ENCODE measurements at places on chromosomes 6 and 20. TPM values are rescaled to one million over a fixed set of nuclear protein-coding genes. Genes with fewer than 3 reads are reported as not detected.

GRCh38 chr6:56525974-56526789, 116.5 kb downstream of the DST start:
- DNase-seq, result no peak

DNA sequence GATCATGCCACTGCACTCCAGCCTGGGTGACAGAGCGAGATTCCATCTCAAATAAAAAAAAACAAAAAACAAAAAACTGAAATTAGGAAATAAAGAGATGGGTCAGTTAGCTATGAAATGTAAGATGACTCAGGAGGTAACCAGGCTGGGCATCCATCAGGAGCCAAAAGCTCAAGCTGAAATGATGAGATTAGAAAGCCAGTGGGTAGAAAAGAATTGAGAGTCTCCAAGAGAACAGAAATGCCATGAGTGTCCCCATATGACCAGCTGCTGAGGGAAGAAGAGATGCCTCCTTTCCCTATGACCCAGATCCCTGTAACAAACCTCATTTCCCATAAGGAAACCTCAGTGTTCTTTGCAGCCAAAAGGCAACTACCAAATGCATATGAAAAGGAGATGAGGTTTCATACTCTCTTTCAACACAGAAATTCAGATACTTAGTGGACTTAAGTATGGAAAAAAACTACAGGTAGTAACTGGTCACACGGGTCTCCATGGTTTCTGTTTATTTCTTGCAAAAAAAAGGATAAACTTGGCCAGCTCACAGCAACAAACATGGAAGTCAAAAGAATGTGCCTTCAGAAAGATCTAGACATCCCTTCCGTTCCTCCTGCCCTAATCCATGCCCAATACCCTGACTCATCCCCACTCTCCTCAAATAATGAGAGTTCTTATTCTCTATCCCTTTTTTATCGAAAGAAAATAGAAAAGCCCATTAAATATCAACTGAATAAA, 8.1 kb downstream of the ARHGAP18 start:
- DNase-seq, result no peak

GRCh38 chr6:24183584-24183983, 57.6 kb downstream of the NRSN1 start:
- DNase-seq, result no peak

Gene GNAS-AS1
- polyA plus RNA-seq, result not detected

- DNase-seq, result peak; percentile 91
These were observed at the start of gene SLC2A10 for GRCh38 chr20:46709459-46710152. SLC2A10 (plus strand) TSS chr20:46709649; CDS start chr20:46709737, 88 bp downstream.

GRCh38 chr6:131821010-131821807, 13.4 kb downstream of the ENPP1 start:
- DNase-seq, result no peak

Gene LGSN
- polyA plus RNA-seq, result 0.03 TPM

DNA sequence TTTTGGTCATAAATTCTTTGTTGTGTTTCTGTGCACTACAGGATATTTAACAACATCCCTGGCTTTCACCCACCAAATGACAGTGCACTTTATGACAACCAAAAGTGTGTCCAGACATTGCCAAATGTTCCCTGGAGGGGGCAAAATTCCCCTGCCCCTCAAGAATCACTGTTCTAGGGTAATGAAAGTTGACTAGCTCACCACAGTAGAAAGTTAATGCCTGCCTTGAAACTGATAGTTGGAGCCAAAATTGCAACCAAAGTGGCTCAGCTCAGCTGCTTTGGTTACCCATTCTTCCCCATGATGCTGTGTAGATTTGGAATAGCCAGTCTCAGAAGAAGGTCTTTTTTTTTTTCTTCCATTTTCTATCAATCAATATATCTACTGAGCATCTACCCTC, 150.6 kb downstream of the RALGAPA2 start:
- no peak for DNase-seq

DNA sequence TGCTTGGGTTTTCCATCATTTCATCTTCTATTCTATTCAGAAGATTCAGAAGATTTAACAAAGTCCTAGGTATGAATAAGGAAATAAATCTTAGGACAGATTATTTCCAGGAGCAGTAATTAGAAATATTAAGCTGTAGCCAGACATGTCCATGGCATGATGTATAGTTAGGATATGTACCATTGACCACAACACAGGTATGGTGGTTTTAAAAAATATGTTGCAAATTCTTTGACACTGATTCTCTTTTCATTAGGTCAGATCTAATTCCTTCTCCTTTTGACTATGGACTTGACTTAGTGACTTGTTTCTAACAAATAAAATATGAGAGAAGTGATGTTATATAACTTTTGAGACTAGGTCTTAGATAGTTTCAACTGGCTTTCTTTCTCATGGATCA, 23.5 kb upstream of the PDE7B start:
- DNase-seq, result no peak

Gene CAP2
- polyA plus RNA-seq, result 5.2 TPM

DNA sequence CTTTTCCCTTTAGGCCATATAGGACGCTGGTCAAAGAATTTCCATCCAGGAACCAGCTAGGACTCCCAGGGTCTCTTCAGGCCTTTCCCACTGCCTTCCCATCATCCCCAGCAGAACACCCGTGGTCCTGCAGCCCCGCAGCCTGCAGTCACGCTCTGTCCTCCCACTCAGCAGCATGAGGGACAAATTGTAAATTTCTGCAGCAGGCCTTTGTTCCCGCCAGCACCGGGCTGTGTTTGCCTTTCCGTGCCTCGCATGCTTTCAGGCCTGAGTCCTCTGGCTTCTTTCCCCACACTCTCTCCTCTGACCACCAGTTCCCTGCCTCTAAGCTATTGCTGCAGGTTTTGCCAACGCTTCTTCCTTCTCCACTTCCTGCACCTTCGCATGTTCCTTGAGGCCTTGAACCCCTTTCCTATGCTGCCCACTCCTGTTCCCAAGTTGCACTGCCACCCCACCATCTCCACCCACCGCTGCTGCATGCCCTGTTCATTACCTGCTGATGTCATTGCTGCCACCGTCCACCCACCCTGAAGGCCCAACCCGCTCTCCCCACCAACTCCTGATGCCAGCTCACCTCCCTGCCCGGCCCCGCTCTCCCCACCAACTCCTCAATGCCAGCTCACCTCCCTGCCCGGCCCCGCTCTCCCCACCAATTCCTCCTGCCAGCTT, 49.8 kb downstream of the RNASET2 start:
- DNase-seq, result no peak

GRCh38 chr6:127518710-127519468, at the start of gene MTCL3:
MTCL3 (minus strand) TSS chr6:127519335.
- DNase-seq, result no peak

GRCh38 chr6:118895261-118895560, 1.3 kb downstream of the ASF1A start:
- no peak for DNase-seq

DNA sequence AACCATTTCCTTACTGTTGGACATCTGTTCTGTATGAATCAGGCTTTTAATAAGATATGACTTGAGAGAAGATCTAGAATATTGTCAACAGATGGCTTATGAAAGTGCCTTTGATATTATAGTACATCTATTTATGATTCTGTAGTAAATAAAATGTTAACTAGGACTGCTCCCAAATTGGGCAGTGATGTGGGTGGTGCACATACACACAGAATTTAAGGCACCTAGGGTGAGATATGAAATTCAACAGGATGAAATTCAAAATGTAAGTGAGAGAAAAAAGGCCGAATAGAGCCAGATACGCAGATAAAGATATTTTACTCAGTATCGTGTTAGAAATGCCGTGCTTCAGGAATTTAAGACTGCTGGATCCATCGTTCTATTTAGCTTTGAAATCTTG, 26.3 kb downstream of the FAM50B start:
- DNase-seq, result no peak

- DNase-seq, result no peak
These were observed 57.1 kb upstream of the AFDN start for GRCh38 chr6:167769408-167770190.

Gene TGIF2
- polyA plus RNA-seq, result 5.2 TPM

Data from stomach (tissue), 19 donors.